ENCODE measurements at places on chromosomes 7 and 10.

GRCh38 chr7:148118371-148118770, 472.2 kb upstream of the C7orf33 start:
- no peak for DNase-seq

GRCh38 chr10:75449382-75450074, 18.1 kb downstream of the LRMDA start:
- DNase-seq, result no peak

DNA sequence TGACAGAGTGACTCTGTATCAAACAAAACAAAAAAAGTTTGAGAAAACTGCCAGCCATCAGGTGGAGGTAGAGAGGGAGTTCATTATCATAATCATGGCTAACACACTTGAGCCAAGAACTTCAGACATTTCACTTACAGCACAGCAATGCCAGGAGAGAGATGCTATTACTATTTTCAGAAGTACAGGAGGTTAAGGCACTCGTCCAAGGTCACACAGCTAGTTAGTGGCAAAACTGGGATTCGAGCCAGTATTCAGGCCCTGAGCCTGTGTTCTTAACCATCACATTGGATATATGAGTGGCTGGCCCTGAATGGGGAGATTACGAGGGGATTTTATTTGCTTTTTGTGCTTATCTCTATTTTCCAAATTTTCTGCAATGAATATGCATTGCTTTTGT, 24.8 kb upstream of the UNC5B start:
- DNase-seq, result no peak

DNA sequence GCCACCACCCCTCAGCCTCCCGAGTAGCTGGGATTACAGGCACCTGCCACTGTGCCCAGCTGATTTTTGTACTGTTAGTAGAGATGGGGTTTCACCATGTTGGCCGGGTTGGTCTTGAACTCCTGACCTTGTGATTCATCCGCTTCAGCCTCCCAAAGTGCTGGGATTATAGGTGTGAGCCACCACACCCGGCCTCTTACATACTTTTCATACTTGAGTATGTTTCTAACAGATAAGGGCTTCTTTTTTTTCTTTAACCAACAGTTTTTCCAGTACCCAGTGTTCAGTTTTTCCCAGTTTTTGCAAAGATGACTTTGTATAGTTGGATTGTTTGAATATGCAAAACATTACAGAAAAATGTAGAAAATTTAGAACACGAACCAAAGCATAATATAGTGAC, 7.7 kb downstream of the EIF4H start:
- no peak for DNase-seq

- DNase-seq, result no peak
Observed at GRCh38 chr7:50982626-50983025, 199.9 kb upstream of the GRB10 start.

- DNase-seq, result no peak
Observed at GRCh38 chr10:110069502-110069982, 61.8 kb downstream of the ADD3 start.

GRCh38 chr7:140238778-140239652, 62.2 kb upstream of the KDM7A start:
- no peak for DNase-seq

DNA sequence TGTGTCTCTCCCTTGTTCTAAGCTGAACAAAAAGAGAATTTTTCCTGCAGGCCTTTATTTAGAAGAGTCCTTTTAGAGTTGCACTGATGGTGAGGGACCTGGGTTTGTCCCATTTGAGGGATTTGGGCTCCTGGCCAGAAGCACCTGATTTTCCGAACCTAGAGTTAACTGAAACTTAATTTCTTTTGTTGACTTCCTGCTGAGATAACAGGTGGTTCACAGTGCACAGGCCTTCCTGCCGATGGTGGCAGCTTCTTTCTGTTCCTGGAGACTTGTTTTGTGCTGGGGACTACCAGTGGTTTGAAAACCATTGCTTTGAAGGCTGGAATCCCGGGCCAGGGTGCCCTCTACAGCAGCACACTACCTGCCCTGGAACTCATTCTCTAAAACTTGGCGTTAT, 99.2 kb downstream of the SUGCT start:
- no peak for DNase-seq
